HEK293T (cell line): ENCODE measurements at places on chromosomes 7 and 10.

DNA sequence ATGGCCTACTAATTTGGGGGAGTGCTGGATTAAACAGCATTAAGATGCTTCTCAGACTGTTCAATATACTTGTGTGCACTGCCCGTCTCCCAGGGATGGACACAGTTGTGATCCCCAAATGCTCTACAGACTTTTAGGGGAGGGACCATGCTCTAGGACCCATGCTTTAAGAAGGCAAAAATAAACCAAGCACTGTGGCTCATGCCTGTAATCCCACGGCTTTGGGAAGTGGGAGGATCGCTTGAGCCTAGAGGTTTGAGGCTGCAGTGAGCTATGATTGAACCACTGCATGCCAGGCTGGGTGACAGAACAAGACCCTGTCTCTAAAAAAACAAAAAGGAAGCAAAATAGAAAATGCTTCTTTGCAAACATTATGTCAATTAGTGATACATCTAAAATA, 102.6 kb downstream of the VOPP1 start:
- no peak for DNase-seq

DNA sequence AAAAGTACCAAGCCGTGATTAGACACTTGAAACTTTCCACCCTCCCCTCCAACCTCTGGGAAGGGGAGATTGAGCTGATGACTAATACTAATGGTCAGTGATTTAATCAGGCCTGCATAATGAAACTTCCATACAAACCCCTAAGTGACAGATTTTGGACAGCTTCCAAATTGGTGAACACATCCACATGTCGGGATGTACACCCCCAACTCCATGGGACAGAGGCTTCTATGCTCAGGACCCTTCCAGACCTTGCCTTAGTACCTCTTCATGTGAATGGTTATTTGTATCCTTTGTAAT, 4.8 kb downstream of the NUB1 start:
- no peak for DNase-seq

- DNase-seq = no peak
These were observed 7.0 kb upstream of the ACTR3C start for GRCh38 chr7:150330211-150330885.

- no peak for DNase-seq
These were observed 7.3 kb upstream of the SLC25A13 start for GRCh38 chr7:96329241-96329640.
